Nephron progenitor cell (in vitro differentiated cells): ENCODE measurements at places on chromosomes 6 and 20.

DNA sequence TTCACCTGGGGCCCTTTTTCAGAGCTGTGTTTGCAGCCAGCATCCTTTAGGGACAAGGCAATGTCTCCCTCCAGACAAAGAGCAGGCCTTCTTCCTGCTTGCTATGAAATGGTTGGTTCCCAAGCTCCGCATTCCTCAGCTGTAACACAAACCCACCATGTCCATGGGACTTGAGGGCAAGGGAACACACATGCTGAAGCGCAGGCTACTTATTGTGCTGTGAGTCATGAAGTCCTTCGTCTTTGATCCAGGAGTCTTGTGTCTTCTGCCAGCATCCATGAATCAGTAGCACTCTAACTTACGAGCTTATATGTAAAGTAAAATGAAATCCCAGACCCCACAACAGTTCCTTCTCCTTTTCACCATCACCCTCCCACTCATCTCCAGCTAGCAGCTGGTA, 59.0 kb downstream of the ANKRD60 start:
- H3K4me1 ChIP-seq, result peaks cover 57% of the 10 kb centered on the region
- no peaks in the 10 kb centered on the region for H3K36me3 ChIP-seq
- no peak overlapping the region for H3K4me3 ChIP-seq
- DNase-seq, result no peak

DNA sequence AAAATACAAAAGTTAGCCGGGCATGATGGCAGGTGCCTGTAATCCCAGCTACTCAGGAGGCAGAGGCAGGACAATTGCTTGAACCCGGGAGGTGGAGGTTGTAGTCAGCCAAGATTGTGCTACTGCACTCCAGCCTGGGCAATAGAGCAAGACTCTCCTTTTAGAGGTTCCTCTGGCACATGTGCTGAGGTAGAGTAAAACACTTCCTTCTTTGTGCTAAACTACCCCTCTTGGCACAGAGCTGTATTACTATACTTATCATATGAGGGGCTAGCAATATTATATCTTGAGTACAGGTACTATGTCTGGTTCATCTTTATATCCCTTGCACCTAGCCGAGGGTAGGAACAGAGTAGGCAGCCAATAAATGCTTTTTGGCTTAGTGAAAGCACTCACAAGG, 40.2 kb upstream of the SAMHD1 start:
- peaks cover 6% of the 10 kb centered on the region for H3K27me3 ChIP-seq
- H3K36me3 ChIP-seq, result peaks cover 42% of the 10 kb centered on the region
- peaks cover 15% of the 10 kb centered on the region for H3K4me1 ChIP-seq

DNA sequence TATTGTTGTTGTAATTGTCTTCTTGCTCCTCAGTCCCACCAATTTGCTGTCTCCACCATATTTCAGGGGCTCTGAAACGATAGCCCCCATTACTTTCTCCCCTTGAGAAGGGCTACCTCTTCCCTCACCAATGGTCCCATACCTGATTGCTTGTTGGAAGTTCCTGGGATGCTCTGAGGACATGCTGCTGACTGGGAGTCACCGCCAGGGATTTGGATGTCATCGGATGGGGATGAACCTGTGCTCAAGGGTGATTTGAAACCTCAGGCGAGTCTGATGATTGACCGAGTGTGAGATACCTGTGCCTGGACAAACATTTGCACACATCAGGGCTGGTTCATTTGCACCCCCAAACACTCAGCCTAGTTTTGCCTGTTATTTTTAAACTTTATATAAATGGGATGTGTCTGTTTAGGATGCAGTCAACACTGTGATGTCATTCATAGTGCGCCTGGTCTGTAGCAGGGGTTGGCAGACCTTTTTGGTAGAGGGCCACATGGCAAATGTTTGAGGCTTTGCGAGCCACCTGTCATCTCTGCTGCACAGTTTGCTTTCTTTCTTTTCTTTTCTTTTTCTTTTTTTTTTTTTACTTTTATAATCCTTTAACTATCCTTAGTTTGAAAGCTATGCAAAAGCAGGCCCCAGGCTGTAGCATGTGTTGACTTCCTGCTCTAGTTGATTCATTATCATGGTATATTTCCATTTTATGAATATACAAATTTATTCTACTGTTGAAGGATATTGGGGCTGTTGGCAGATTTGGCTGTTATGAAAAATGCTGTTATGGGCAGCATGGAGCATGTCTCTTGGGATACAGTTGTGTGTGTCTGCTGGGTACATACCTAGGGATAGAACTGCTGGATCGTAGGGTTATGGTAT, 118.5 kb upstream of the PHACTR3 start:
- peaks cover 6% of the 10 kb centered on the region for H3K27me3 ChIP-seq
- H3K36me3 ChIP-seq, result no peaks in the 10 kb centered on the region
- peaks cover 4% of the 10 kb centered on the region for H3K4me1 ChIP-seq
- DNase-seq, result no peak

DNA sequence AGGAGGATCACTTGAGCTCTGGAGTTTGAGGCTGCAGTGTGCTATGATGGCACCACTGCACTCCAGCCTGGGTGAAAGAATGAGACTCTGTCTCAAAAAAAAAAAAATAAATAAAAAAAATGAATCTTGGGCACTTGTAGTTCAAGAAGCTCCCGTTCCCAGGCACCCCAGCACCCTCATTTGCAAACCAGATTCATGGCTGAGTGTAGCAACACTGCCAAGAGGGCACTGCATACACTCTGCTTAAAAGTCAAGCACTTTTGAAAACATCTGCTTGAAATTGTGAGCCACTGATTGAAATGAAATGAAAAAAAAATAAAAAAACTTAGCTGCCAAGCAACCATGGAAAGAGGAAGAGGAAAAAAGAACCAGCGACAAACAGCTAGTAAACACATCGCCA, 124.7 kb upstream of the SASH1 start:
- H3K27me3 ChIP-seq, result peaks cover 16% of the 10 kb centered on the region
- H3K4me3 ChIP-seq, result no peak overlapping the region

DNA sequence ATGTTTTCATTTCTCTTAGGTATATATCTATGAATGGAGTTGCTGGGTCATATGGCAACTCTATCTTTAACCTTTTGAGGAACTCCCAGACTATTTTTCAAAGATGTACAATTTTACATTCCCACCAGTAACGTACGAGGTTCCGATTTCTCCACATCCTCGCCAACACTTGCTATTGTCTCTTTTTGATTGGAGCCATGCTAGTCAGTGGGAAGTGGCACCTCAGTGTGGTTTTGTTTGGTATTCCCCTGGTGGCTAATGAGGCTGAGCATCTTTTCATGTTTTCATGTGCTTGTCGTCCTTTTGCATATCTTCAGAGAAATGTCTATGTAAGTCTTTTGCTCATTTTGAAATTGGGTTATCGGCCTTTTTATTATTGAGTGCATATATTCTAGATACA, 178.6 kb upstream of the EXOC2 start:
- no peaks in the 10 kb centered on the region for H3K36me3 ChIP-seq
- no peak for DNase-seq
- H3K27me3 ChIP-seq, result peaks cover 4% of the 10 kb centered on the region
- H3K4me1 ChIP-seq, result peaks cover 15% of the 10 kb centered on the region

- no peak overlapping the region for H3K4me3 ChIP-seq
- peaks cover 21% of the 10 kb centered on the region for H3K4me1 ChIP-seq
- no peak overlapping the region for H3K27ac ChIP-seq
- H3K36me3 ChIP-seq, result no peaks in the 10 kb centered on the region
- H3K27me3 ChIP-seq, result peaks cover 11% of the 10 kb centered on the region
- DNase-seq, result no peak
These were observed 47.2 kb upstream of the FAM50B start for GRCh38 chr6:3801960-3802359.

GRCh38 chr6:107879941-107880340, 55.8 kb upstream of the SCML4 start:
- no peak for DNase-seq
- peak overlapping the region; percentile 94 for H3K27ac ChIP-seq
- no peak overlapping the region for H3K4me3 ChIP-seq
- H3K36me3 ChIP-seq, result peaks cover 65% of the 10 kb centered on the region
- no peaks in the 10 kb centered on the region for H3K27me3 ChIP-seq

GRCh38 chr6:81857812-81858211, 105.3 kb upstream of the TENT5A start:
- no peak overlapping the region for H3K4me3 ChIP-seq
- DNase-seq, result no peak
- no peaks in the 10 kb centered on the region for H3K4me1 ChIP-seq
- H3K36me3 ChIP-seq, result no peaks in the 10 kb centered on the region
- H3K27ac ChIP-seq, result no peak overlapping the region

DNA sequence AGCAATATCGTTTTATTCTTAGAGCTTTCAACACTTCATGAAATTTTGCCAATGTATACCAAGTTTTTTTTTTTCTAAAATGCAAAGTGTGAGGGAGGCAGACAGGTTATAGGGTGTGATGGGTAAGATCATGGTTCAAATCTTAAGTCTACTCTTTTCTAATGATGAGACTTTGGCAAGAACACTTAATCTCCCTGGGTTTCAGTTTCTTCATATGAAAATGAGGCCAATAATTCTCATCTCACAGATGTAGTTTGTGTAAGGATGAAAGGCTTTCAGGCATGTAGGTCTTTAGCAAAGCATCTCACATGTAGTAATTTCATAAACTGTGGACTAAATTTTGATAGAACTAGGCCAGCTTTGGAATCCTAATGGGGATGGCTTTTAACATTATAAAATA, 457.1 kb downstream of the QKI start:
- no peak overlapping the region for H3K27ac ChIP-seq
- H3K36me3 ChIP-seq, result no peaks in the 10 kb centered on the region
- no peak overlapping the region for H3K4me3 ChIP-seq
- DNase-seq, result no peak
- peaks cover 8% of the 10 kb centered on the region for H3K4me1 ChIP-seq
- peaks cover 2% of the 10 kb centered on the region for H3K27me3 ChIP-seq

DNA sequence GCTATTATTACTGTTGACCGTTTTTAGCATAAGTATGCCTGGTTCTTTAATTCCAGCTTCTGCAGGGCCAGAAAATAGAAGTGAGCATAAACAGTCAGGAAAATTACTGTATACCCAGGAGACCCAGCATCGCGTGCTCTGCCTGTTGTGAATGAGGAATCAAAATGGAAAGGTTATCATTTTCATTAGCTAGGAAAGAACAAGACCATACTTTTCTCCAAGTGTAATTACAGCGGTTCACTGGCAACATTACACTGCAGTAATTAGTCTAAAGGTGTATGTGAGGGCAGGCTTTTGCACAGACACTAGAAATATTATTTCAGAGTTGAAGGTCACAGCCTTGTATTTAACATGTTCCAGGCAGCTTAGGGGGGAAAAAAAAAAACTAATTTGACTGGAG, 403.8 kb upstream of the SOX4 start:
- peaks cover 26% of the 10 kb centered on the region for H3K36me3 ChIP-seq
- DNase-seq, result no peak
- H3K27ac ChIP-seq, result peak overlapping the region; percentile 51
- H3K4me3 ChIP-seq, result no peak overlapping the region
- peaks cover 25% of the 10 kb centered on the region for H3K4me1 ChIP-seq

DNA sequence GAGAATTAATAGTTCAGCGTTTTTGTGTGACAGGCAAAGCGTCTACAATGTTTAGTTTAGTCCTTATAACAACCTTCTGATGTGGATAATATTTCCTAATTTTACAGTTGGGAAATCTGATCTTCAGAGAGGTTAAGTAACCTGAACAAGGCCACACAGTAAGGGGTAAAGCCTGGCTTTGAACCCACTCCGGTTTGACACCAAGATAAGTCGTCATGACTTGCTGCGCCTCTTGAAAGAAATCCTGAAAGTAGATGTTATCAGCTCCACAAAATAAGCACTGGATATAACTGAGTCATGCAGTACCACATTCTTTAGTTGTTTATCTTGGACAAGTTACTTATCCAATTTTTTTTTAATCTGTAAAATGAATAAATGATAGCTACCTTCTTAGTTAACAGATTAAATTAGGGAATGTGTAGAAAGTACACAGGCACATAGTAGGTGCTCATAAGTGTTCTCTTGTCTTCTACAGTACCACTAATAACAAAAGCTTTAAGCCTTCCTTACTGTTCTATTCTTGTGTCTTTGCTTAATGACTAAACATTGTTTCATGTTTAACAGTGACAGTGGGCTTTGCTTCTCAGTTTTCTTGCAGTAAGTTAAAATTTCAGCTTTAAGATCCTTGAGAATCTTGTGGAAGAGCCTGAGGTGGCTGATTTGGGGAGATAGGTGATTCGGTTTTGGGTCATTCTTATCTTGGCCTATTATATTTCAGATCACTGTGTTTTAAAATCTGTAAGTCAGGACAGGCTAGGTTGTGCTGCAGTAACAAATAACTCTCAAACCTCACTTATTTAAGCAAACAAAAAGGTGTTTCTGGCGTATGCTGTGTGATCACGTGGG, 2.1 kb downstream of the HIVEP1 start:
- H3K36me3 ChIP-seq, result peaks cover 48% of the 10 kb centered on the region
- H3K27ac ChIP-seq, result peak overlapping the region; percentile 85
- H3K4me1 ChIP-seq, result peaks cover 66% of the 10 kb centered on the region
- no peaks in the 10 kb centered on the region for H3K27me3 ChIP-seq

DNA sequence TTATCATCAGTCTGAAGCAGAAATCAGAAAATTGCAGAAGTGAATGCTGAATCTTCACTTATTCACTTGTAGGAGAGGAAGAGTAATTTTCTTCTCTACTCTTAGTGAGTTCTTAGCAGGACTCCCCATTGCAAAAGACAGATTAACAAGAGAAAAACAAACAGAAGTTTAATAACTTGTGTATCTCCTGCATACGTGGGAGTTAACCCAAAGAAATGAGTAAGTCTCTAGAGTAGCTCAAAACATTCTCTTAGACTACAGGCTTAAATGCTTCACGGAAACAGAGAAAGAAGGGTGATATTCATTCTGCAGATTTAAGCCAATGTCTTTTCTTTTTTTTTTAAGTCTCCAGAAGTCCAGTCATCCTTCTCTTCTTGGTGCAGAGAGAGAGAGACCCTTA, 97.9 kb upstream of the TMEM181 start:
- H3K4me1 ChIP-seq, result peaks cover 20% of the 10 kb centered on the region
- no peak overlapping the region for H3K27ac ChIP-seq
- H3K4me3 ChIP-seq, result no peak overlapping the region
- H3K36me3 ChIP-seq, result peaks cover 78% of the 10 kb centered on the region
- DNase-seq, result no peak

DNA sequence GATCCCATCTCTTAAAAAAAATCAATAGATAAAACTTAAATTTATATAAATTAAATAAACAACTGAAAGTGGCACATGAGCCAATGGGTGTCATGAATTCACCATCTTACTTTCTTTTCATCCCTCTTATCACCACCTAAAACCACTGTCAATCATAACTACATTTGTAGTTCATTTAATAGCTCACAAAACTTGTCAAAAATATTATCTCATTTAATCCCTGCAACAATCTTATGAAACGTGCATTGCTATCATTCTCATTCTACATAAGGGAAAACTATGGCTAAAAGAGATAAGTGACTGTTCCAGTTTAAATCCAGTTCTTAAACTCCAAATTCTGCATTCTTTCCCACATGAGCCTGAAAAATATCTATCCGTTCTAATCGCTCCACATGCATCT, 80.6 kb upstream of the BEND6 start:
- no peak for DNase-seq
- no peaks in the 10 kb centered on the region for H3K27me3 ChIP-seq
- H3K4me3 ChIP-seq, result no peak overlapping the region
- no peak overlapping the region for H3K27ac ChIP-seq
- peaks cover 2% of the 10 kb centered on the region for H3K4me1 ChIP-seq
- no peaks in the 10 kb centered on the region for H3K36me3 ChIP-seq

DNA sequence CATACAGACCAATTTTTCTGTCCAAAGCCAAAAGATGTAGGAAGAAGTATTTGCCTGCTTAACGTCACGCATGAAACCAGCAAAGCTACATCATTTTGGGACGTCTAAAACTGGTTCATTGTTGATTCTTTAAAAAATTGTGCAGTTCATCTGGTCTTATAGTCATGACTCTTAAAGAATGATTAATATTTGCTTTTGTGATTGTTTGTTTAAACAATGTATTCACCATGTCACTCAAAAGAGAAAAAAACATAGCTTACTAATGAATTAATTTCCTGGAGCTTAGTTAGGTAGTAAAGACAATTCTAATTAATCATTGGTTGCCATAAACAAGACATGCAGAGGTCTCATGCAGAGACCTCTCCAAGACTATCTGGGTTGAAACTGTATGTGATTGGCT, 157.3 kb downstream of the RPS12 start:
- H3K36me3 ChIP-seq, result no peaks in the 10 kb centered on the region
- no peak for DNase-seq
- no peak overlapping the region for H3K4me3 ChIP-seq
- H3K4me1 ChIP-seq, result peaks cover 36% of the 10 kb centered on the region
